ENCODE measurements at places on chromosomes 16 and 17. TPM values are rescaled to one million over a fixed set of nuclear protein-coding genes. Genes with fewer than 3 reads are reported as not detected.

Gene SMIM22
- total RNA-seq, result not detected

GRCh38 chr16:71354156-71354555 lies 4.4 kb upstream of the CALB2 start:
- DNase-seq, result no peak

Gene AOC2
- 1.4 TPM for total RNA-seq

GRCh38 chr16:55925242-55925641 lies 50.1 kb upstream of the CES5A start:
- no peak for DNase-seq

Gene DUS2
- 12.2 TPM for total RNA-seq

DNA sequence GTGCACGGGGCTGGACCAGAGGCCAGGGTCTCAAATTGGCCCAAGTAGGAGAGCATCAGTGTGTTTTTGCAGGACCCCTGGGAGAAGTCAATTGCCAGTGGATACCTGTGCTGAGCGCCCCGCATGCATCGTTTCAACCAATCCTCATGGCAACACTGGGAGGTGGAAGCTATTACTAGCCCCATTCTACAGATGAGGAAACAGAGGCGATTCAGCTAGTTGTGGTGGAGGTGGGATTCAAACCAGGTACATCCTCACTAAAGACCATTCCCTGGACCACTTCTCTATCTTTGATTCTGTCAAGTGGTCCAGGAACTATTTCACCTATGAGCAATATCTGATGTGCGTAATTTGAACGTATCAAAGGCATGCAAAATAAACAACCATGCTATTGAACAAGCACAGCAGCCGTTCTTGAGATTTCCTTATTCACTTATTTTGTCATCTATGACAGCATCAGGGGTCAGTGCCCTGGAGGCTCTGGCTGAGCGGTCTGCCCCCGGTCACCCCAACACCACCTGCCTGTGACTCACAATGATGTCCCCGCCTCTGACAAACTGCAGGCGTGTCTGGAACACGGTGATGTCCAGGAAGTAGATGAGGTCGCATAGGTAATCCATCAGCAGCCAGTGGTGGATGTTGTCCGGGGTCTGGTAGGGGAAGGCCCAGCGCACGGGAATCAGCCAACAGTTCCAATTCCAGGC lies 54.0 kb downstream of the CNGB1 start:
- no peak for DNase-seq

Gene ARHGAP23
- total RNA-seq, result 109 TPM

DNA sequence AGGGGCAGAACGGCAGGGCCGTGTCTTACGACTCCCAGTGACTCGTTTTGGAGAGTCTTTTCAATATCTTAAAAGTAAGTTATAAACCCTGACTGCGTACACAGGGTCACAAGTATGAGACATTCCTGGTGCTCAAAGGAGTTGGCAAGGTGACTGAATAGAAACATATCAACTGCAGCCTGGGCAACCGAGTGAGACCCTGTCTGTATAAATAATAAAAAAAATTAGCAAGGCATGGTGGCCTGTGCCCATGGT lies 83.3 kb downstream of the PGS1 start:
- DNase-seq, result no peak

Gene PIK3R6
- not detected for total RNA-seq

DNA sequence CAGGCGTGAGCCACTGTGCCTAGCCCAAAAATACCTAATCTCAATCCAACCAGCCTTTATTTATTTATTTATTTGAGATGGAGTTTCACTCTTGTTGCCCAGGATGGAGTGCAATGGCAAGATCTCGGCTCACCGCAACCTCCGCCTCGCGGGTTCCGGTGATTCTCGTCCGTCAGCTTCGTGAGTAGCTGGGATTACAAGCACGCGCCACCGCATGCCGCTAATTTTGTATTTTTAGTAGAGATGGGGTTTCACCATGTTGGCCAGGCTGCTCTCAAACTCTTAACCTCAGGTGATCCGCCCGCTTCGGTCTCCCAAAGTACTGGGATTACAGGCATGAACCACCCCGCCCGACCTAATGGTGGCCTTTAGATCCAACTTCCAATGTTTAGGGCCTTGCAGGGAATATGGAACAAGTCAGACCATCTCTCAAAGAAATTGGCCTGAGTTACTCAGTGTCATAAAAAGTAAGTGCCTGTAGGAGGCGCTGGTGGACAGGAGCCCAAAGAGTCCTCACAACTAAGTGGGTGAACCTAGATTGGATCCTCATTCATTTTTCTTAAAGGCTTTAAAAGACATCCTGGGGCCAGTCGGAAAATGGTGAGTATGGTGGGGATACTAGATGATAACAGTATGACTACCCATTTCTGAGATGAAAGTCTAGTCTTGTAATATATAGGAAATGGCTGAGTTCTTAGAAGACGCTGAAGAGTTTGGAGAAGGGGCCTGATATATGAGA lies 4.6 kb downstream of the ZSCAN10 start:
- DNase-seq, result no peak

GRCh38 chr17:9028988-9029570 lies 7.8 kb downstream of the NTN1 start:
- DNase-seq, result no peak

DNA sequence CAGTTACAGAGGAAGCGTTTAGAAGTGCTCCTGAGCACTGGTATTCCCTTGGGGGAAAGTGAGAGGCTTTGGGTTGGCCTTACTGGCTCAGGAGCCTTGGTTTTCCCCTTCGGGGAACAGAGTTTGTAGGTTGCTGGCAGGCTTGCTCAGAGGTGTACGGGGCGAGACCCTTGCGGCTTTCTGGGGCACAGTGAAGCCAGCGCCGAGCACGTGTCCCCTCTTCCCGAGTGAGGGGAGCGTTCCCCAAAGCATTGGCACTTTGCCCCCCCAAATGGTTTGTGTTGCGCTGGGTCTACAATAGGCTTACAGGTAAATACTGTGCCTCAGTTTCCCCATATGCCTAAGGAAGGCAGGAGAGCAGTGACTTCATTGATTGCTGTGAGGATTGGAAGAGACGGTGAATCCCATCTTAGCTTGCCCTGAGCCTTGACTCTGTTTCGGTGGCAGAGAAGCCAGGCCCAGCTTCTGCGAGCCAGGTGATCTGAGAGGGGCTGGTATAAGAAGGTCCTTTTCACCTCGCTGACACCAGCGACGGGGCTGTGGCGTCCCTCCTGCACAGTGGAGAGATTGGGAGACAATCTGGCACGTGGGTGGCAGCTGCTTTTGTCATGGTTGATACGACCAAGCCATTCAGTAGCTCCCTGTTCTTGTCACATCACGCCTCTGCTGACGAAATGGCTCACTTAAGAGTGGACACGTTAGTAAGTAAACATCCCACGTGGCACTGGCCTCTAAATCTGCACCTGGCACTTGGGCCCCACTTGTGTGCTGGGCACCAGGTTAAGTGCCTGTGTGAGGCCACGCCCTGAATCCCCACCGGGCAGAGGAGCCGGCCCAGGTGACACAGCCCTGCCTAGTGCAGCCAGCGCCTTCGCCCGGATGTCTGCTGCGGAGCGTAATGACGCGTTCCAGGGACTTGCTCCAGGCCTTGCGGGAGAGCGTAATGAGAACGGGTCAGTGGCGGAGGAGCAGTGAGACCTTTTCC lies 55.0 kb downstream of the MEAK7 start:
- DNase-seq, result peak; percentile 81

Gene CENPT
- 58.3 TPM for total RNA-seq

DNA sequence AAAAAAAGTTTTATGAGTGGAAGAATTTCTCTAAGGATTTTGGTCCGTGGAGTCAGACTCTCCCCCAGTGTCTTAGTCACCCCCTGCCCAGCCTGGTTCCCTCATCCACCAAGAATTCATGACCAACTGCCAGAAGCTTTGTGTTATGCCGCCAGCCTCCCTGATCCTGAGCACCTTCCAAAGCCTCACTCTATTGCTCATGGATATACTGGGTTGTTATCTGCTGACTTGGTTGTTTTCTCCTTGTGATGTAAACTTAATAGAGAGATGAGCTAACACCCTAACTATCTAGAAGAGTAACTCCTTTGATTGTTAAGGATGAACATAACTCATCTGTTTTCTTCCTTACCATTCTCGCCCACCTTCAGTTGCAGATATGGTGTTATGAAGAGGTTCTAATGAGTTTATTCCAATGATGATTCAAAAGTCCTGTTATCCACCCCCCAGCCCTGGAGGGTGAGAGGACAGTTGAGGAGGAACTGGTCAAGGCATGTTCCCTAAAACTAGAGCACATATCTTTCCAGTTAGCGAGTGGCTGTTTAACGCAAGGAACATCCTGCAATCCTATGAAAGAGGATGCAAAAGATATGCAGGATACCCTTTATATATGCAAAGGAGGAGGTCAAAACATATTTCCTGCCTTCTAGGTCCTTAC lies 1.5 kb upstream of the PSMD3 start:
- DNase-seq, result no peak

DNA sequence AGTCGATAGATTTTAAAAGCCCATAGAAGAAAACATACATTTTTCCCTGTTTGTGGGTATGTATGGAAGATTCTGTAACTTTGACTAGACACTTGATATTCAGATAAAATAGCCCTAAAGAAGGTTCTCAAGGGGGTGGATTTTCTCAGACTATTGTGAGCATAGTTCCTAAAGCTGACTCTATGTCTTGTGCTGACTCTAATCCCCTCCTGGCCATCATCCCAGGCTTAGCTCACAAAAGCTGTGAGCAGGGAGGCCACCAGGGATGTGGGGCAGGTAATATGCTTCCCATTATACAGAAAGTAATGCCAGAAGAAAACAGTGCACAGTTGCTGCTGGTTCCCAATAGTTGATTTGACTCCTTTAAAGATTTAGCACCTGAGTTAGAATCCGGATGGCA lies 32.0 kb downstream of the CDH13 start:
- no peak for DNase-seq

- peak; percentile 94 for DNase-seq
These were observed at the start of gene ITGA3 for GRCh38 chr17:50055426-50056216. Gene ITGA3, plus strand, starts transcription at chr17:50056110. Its CDS starts 330 bp downstream, at chr17:50056440.

DNA sequence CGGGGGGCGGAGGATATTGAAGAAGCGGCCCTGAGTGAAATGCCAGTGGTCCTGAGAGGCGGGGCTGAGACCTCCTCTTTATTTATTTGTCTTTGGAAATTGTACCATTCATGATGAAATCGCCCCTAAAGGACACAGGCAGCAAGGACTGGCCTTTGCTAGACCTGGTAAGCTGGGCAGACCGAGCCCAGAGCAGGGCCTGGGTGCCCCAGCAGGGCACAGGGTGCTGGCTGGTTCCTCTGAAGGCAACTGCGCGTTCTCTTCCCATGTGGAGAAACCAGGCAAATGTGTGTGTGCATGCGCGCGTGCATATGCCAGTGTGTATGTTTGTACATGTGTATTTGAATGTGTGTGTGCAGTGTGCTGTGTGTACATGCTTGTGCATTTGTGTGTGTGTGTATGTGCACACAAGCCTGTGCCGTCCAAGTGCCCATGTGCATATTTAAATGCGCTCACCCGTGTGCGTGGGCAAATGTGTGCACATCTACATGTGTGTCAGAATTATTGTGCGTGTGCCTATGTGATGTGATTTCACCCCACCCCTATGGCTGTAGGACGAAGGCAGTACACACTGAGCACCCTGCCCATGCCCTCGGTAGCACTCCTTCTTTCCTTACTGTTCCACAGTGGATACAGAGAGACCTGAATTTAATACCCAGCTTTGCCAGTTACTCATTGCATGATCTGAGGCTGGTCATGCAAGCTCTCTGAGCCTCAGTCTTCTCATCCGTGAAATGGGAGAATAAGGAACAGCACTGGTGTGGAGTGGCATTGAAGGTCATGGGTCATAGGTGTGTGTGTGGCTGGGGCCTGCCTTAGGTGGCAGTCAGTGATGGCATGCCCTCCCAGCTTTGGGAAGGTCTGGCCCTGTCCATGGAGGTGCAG lies 105.2 kb downstream of the CMIP start:
- DNase-seq, result no peak

Gene PPP1R27
- not detected for total RNA-seq

GRCh38 chr17:41728056-41728455 lies 6.4 kb downstream of the HAP1 start:
- no peak for DNase-seq

DNA sequence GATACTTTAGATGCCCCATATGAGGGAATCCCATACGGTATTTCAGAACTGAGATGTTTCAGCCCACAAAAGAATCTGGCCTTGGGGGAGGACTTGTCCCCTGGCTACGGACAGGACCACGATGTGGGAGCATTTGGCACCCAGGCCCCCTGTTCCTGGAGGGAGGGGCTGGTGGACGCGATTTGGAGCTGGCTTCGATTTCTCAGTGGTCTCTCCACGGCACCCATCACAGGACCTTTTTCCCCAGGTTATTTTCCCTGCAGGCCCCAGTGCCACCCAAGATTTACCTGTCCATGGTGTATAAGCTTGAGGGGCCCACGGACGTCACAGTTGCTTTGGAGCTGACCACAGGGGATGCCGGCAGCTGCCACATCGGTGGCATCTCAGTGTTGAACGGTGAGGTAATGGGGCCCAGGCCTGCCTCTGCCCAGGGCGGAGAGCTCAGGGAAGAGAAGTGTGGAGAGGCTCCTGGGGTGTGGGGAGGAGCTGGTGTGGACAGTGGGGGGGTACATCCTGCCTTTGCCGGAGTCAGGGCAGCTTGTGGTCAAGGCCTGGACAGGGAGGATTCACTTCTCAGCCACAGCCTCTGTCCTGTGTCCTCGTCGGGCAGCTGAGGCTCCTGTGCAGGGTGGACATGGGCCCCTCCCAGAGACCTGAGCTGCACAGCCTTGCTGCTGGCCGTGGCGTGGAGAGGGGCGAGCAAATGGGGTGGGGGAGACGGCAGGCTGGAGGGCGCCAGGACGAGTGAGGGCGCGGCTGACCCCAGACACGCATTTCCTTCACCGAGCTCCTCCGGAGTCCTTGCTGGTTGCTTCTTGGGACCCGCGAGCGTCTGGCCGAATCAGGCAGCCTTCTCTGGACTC lies 9.9 kb downstream of the ENGASE start:
- DNase-seq, result peak; percentile 76

GRCh38 chr16:78364556-78364880 lies 265.1 kb downstream of the WWOX start:
- DNase-seq, result no peak

DNA sequence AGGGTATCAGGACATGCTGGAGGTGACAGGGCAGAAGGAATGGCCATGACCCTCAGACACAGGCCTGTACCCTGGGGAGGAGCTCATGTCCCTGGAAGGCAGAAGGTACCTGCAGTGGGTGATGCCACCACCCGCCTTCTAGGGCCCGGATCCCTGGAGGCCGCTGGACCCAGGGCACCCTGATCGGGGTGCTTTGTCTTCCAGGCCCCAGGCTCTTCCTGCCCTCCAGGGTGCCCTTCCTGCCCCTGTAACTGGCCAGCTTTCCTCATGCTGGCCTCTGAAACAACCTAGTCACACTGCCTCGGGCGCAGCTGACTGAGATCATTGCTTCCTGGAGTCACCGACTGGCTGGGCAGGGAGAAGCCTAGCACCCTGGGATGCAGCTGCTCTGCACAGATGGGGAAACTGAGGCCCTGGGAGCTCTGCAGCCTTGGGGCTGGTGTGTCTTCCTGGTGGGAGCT lies 5.8 kb downstream of the ADCY7 start:
- peak; percentile 77 for DNase-seq

- no peak for DNase-seq
These were observed 11.5 kb upstream of the PKMYT1 start for GRCh38 chr16:2991566-2992261.

DNA sequence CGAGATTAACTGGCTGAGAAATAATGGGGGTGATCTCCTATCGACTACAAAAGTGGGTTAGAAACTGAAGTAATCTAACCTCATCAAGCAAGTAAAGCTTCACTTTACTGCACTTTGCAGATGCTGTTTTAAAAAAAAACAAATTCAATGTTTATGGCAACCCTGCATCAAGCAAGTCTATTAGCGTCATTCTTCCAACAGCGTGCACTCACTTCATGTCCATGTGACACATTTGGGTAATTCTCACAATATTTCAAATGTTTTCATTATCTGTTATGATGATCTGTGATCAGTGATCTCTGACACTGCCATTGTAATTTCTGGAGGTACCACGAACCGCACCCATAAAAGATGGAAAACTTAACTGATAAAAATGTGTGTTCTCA lies 70.8 kb downstream of the KANSL1 start:
- DNase-seq, result no peak

Gene NRN1L
- total RNA-seq, result not detected

All from chondrocyte (in vitro differentiated cells).